ENCODE measurements at places on chromosomes 3 and 15.

GRCh38 chr3:157180262-157180661, 20.3 kb upstream of the CCNL1 start:
- ATAC-seq, result no peak

DNA sequence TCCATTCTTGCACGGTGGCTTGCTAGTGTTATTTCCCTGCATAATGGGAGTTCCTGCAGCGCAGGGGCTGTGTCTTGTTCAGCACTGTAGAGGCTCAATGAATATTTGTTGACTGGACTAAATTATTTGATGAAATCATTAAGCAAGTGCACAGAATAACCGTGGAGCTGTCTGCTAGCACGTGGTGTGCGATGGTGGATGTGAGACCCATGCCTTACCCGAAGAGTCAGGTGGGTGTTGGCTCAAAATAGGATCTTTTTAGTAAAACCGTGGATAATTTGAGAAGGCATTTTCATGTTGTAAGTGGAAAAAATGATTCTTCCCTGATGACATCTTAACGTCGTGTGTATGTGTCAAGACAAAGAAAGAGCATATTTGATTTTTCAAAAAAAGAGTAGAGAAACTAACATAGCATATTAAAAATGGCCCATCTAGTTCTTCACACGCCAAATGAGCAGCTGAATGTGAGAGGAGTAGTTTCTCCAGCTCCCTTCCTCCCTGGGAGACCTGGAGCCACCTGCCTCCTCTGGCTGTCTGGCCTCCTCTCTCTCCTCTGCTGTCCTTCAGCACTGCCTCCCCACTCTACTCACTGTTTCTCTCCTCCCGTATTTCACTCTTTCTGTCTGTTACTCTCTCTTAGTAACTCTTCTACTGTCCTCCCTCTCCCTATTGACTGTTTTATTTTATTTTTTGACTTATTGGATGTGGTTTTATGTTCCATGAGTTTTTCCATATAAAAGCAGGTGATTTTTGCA, 6.3 kb downstream of the FAM81A start:
- no peak for ATAC-seq

- no peak for ATAC-seq
Observed at GRCh38 chr15:78065284-78065872, 12.1 kb downstream of the TBC1D2B start.

GRCh38 chr3:43949594-43949993, 258.9 kb downstream of the ABHD5 start:
- ATAC-seq, result no peak

GRCh38 chr15:68373028-68373427, 58.9 kb downstream of the ITGA11 start:
- no peak for ATAC-seq

GRCh38 chr3:179450261-179450701, 989 bp downstream of the GNB4 start:
- ATAC-seq, result no peak

DNA sequence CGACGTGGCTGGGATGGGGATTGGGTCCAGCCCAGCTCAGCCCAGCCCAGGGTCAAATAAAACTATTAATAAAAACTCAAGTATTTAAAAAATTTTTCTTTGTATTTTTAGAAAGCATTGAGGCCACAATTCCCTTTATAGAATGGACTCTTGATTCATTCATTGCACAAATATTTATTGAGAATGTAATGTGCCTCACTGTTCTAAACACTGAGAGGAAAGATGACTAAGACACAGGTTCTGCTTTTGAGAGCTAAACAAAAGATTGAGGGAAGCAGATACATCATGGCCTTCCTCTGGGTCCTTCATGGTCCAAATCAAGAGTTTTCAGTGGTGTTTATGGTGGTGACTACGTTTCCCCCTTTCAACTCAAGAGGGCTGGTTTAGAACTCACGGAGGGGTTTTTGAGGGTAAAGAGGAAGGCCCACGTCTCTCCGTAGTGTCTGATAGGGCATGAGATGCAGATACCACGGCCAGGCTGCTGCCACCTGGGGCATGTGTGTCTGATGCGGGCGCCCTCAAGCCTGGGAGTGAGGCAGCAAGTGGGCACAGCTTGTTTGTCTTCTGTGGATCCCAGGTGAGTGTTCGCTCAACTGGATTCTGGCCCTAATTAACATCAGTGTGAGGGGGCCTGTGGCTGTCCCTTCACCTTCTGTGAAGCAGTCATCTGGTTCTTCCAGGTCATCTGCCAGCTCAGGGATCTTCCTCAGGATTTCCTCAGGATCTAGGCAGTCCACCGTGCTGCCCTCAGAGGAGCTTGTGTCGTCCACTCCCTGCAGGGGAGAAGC, 73.5 kb upstream of the SCN5A start:
- no peak for ATAC-seq

- no peak for ATAC-seq
Observed at GRCh38 chr3:126850370-126851085, 132.4 kb upstream of the PLXNA1 start.

DNA sequence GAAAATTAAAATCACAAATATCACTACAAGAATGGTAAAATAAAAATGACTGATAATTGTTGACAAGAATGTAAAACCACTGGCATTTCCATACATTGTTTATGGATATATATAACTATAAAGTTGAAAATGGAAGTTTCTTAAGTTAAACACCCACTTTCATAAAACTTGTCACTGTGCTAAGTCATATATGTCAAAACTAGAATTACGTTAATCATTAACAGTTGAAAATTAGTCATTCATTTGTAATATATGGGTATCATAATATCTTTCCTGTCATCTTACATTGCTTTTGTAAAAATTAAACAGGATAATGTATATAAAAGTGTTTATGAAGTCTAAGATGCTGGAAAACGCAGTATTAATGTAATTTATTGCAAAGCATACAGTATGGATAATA, 1398.6 kb upstream of the ALCAM start:
- no peak for ATAC-seq

DNA sequence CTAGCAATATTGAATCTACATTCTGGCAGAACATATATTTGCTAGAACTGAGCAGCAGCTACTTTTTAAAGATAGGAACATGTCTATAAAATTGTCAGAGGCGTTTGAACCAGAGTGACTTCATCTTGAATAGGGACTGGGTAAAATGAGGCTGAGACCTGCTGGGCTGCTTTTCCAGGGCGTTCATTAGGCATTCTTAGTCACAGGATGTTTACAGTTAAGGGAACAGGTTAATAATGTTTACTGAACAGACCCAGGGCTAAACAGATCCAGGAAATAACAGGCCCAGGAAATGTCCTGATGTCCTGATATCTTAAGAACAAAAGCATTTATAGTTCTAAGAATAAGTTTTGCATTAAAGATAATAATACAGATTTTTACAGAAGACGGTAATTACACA, 34.5 kb upstream of the B3GALNT1 start:
- ATAC-seq, result no peak

DNA sequence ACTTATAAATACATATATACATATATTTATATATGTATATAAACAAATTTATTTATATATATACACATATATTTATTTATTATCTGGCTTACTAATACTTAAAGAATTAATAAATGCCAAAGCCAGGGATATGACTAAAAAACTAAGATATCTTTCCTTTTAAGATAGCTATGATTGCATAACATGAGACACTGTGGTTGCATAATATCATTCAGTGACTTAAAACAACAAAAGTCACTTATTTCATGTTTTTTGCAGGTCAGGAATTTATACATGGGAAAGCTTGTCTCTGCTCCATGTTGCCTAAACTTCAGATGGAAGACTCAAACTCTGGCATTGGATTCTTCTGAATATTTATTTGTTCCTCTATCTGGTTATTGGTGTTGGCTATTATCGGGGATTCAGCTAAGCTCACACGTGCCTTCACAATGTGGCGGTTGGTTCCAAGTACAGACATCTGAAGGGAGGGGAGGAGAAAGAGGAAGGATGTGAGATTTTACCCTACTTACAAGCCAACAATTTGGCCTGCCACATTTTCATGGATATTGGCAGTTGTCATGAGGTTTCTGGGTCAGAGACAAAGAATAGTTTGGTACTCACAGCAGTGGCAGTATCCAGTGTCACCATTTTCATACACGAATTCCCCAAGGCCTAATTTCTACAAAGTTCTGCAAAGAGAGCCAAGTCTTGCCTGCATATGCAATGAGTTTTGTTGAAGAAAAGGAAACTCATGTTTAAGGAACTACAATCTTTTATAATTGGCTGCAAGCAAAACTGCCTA, 381.6 kb downstream of the EPHA3 start:
- ATAC-seq, result no peak

Measured in activated CD4-positive, CD25-positive, alpha-beta regulatory T cell treated with anti-CD3 and anti-CD28 coated beads, Interleukin-2, amount 50 U/mL, for 24 hours (primary cell).